ENCODE measurements at places on chromosomes 7 and 10. TPM values are rescaled to one million over a fixed set of nuclear protein-coding genes. Genes with fewer than 3 reads are reported as not detected.

The TRIM50 gene
- 0.21 TPM for polyA plus RNA-seq

The SH2D4B gene
- polyA plus RNA-seq: 0.14 TPM

The VWA2 gene
- 2.1 TPM for polyA plus RNA-seq

The PIP gene
- polyA plus RNA-seq: not detected

DNA sequence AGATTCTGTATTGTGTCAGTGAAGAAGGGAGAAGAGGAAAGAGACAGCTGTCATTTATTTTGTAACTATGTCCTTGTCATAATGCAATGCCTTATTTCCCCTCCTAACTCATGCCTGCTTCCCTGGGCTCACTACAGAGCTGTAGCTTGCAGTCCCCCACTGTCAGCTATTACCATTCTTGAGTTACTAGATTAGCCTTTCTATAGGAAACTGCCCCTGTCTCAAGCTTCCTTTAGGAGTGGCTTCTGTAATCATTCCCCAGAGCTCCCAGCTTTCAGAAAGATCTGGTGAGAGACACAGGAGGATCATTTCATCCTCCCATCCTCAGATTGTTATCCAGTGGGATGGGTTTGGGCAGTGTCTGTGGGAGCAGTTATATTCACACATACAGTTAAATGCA is 32.4 kb upstream of the SMKR1 start:
- DNase-seq: no peak

- DNase-seq: no peak
Observed at GRCh38 chr7:31202801-31203200, 137.7 kb downstream of the NEUROD6 start.

DNA sequence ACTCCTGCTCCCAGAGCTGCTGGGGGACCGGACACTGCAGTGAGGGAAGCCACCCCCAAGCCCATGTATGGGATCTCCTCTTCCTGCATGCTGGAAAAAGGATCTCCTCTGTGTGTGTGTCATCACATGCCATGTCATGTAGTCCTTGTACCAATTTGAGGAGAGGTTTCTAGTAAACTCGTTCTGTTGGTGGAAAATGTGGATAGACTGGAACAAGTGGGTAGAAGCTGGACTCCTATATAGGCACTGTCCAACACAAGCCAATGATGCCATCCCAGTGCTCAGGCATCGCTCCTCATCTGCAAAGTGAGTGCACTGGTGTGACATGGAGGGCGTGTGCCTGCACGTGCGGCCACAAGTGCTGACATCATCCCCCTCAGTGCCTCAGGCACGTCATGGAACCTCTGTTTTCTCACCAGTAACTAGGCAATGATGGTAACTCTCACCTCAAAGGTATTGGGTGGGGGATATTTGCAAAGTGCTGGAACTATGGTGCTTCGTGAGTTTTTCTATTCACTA is 19.3 kb downstream of the MYO1G start:
- no peak for DNase-seq

DNA sequence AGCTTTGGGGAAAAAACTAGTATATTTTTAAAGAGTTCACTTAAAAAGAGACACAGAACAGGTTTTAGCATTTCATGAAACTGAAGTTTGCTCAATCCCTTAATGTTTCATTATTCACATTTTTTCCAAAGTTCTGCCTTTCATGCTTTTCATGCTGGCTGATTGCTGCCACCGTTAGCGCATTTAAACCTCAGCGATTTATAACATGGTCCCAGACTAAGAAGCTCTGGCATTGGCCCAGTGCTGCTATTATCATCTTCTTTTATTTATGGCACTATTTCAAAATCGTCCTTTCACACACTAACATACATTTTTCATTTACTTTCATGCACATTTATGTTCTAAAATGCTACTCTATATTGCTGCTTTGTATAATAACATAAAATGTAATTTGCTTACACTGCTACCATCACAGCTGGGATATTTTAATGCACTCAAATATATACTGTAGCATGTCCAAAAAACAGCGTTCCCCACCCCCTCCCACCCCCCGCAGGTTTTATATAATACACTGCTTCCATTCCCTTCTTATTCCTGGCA is 141.9 kb downstream of the MPP7 start:
- no peak for DNase-seq

GRCh38 chr7:100127866-100128636 is 1.3 kb downstream of the MBLAC1 start:
- no peak for DNase-seq

DNA sequence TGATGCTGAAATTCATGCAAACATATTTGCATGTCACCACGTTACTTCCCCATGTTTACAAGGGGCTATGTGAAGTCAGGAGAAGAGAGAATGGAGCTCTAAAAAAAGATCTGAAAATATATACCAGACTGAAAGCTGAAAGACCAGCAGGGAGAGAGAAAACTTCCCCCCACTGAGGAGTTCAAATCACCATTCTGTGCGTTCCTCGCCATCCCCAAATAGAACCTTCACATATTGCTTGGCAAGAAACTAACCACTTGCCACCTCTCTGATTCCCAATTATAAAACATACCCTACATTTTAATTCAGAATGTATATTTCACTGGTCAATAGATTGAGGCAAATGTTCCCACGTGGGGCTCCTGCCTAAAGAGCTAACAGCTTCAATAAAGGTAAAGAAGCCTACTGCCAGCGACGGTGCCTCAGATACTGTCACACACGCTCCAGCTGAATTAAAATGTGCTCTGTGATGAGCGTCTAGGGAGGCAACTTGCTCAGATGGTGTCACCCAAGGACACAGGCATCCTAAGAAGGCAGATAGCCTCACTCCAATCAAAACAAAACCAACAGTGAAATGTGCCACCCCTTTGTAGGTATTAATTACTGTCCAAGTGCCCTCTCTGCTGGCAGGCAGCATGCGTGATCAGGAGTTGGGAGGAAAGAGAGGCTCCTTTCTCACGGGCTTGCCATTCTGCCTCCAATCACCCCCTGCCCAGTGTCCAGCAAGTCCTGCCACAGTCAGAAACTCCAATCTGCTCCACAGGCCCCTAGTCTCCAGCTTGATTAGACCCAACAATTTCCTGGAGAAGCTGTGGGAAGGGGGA is 298.2 kb downstream of the GRID1 start:
- no peak for DNase-seq

DNA sequence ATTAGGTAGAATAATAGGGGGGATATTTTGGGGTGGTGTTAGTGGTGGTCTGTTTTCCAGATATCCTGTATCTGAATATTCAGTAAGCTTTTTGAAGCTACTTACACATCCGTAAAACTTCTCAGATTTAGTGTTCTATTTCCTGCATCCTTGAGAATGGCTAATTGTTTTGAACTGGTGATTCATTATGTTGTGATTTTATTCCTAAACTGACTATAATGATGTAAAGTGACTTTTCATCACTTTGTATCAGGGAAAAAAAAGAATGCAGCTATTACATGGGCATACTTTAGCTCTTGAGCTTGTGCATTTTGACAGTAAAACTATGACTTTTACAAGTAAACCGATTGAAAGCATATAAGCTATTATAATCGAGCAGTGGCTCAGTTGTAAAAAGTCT is 18.2 kb downstream of the WAC start:
- no peak for DNase-seq

- no peak for DNase-seq
Observed at GRCh38 chr7:142776206-142776844, 5.6 kb downstream of the PRSS2 start.

DNA sequence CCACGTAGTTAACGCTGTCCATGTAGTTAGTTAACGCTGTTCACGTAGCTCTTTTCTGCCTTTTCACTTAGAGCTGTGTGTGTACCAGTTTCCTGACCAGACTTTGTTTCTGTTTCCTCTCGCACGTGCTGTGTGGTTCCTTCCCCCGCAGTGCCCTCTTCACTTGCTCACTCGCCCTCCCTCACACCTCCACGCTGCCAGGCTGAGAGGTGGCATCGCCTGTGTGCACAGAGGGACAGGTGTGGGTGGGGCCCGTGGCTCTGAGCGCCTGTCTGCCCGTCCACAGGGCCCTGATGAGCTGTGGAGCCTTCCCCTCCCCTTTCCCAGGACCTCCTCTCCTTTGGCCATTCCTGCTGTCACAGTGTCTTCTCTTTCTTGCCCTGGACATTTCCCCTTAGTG is 30.6 kb downstream of the WDR37 start:
- no peak for DNase-seq
